ENCODE measurements at places on chromosomes 6 and 20.

DNA sequence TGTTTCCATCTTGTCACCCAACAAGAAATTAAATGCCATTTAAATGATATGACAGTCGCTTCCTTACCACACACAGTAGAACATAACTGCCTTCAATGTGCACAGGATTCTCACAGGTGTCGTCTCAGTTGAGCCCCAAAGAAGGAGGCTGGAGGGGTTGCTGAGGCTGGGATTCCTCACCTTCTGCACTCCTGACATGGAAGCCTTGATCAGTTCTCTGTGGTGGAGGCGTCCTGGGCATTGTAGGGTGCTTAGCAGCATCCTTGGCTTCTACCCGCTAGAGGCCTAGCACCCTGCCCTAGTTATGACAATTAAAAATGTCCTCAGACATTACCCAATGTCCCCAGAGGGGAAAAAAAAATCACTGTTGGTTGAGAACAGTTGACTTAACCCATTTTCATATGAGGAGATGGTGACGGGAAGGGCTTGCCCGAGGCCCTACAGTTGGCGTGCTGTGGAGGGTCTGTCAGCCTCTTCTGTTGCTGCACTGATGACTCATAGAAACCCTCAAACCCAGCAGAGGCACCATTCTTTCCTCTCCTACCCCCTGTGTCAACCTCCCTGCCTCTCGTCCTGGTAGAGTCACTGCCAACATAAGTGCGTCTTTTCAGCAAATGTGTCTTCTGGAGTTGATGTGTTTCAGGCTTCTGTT, 19.3 kb upstream of the ZNF831 start:
- no peak for DNase-seq

GRCh38 chr6:64712606-64713005, 994.4 kb downstream of the EYS start:
- no peak for DNase-seq

GRCh38 chr6:100617633-100618350, 153.1 kb upstream of the SIM1 start:
- DNase-seq, result no peak

- DNase-seq, result peak; percentile 66
These were observed 11.9 kb upstream of the CPNE5 start for GRCh38 chr6:36851149-36851614.

- DNase-seq, result peak; percentile 98
These were observed at the start of gene CEP250 for GRCh38 chr20:35454881-35455609. Gene CEP250, plus strand, starts transcription at chr20:35455598. Its CDS starts 6,770 bp downstream, at chr20:35462368.

GRCh38 chr20:37131486-37131885, 35.7 kb upstream of the RBL1 start:
- no peak for DNase-seq

DNA sequence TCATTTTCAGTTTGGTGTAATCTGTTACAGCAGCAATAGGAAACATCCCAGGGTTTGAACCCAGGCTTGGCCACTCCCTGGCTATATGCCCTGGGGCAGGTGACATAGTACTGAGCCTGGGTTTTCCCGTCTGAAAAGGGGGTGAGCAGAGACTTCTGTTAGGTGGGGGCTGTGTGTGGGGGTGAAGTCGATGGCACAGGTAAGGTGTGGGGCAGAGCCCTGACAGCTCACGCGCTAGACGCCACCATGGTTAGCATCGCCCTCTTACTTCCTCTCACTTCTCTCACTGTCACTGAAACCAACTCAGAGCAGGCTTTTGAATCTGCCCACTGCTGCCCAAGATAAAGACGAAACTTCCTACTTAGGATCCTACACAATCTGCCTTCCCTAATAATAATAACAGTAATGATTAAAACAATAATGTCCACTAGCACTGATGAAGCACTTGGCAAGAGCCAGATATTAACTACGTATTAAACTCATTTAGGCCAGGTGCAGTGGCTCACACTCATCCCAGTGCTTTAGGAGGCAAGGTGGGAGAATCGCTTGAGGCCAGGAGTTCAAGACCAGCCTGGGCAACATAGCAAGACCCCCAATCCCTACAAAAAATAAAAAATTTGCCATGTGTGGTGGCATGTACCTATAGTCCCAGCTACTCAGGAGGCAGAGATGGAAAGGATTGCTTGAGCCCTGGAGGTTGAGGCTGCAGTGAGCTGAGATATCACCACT, 117.9 kb upstream of the PTPN1 start:
- no peak for DNase-seq

- no peak for DNase-seq
These were observed 38.6 kb upstream of the CHRNA4 start for GRCh38 chr20:63399596-63400375.

- no peak for DNase-seq
These were observed 259.9 kb downstream of the ADGRG6 start for GRCh38 chr6:142561511-142562265.

DNA sequence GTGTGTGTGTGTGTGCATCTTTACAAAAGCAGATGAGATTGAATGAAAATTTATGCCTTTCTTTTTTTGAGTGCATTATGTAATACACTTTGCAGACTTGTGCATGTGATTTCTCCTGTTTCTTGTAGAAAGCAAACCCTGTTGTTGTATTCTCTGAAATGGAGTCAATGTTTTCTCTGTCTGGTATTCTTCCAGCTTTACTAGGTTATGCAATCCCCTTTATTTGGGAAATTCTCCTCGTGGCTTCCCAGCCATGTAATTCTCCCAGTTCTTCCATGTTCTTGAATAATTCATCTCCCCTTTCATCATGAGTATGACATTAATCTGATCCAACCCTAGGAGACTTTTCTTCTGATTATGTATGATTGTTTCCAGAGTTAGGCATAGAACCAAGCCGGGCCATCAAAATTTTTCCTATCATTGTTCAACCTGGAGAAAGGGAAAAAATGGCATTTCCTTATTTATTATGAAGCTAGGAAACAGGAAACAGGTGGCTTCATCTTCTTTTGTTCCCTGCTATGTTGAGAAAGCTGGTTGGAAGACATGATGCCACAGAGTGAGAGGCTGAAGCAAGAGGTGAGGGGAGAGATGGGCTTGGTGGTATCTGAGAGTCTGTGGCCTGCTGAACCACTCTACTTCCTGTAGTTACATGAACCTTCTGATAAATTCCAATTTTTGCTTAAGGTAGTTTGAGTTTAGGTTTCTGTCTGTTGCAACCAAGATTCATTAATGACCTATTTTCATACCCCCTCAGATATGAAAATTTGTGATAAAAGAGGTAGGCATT, 68.8 kb downstream of the PRL start:
- no peak for DNase-seq

DNA sequence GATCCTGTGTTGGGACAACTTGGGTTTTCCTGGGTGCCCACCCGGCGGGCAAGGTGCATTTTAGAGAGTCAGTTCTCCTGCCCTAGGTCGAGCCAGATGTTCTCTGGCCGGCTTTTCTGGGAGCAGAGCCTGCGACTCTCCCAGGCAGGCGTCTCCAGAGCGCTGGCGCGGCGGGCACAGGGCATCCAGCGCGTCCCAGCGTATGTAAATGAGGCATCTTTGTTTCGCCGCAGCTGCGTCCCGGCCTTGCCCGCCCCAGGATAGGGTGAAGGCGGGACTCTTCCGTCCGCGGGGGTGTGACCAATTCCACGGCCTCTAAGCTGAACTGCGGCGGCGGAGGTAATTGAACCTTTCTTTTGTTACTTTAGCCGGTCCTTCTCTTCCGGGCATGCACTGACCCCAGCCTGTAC, 9.1 kb downstream of the GRIK2 start:
- peak; percentile 63 for DNase-seq

DNA sequence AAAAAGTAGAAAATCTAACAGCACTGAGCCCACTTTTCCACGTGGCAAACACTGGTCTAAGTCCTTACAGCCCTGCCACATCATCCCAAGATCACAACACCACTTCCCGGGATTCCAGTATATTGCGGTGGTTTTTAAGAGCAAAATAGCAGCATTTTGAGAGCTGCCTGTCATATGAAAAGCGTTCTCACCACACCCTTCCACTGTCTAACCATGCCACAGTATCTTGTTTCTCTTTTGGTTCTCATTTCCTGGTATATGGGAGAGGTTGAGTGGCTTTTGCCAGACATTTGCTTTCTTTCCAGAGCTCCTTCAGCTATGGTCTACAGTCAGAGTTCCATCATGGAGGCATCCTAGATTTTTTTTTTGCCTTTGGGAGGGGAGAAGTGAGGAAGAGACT, 243.0 kb downstream of the TSHZ2 start:
- no peak for DNase-seq

DNA sequence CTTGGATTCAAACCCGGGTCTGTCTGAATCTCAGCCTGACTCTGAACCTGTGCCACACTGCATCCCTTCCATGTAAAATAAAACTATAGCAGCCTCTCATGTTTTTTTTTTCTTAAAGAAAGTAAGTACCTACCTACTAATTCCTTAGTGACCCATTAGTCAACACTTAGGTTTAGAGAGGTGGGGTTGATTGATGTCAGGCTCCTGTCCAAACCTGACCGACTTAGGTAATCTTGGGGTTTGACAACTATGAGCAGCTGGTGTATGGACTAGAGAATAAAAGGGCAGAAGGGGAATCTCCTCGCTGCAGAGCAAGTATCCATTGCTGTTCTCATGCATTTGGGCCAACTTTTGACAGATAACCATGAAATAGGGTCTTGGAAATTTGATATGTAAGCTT, 6.5 kb downstream of the NKAIN2 start:
- DNase-seq, result no peak

DNA sequence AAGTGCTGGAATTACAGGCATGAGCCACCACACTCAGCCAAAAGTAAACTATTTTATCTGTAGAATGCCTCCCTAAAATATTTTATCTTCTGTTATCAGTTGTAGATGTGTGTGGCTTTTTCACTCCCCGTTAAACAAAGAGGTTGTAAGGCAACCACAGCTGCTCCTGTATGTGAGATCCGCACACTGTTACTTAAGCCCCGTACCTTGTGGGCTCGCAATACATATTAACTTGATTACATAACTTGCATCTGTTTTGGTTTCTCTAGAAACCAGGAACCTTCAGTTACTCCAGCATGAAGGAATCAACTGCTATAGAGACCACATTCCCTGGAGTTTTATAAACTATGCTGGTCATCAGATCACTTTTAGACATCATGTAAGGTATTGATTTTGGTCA, 420.1 kb upstream of the SLC35B3 start:
- no peak for DNase-seq

DNA sequence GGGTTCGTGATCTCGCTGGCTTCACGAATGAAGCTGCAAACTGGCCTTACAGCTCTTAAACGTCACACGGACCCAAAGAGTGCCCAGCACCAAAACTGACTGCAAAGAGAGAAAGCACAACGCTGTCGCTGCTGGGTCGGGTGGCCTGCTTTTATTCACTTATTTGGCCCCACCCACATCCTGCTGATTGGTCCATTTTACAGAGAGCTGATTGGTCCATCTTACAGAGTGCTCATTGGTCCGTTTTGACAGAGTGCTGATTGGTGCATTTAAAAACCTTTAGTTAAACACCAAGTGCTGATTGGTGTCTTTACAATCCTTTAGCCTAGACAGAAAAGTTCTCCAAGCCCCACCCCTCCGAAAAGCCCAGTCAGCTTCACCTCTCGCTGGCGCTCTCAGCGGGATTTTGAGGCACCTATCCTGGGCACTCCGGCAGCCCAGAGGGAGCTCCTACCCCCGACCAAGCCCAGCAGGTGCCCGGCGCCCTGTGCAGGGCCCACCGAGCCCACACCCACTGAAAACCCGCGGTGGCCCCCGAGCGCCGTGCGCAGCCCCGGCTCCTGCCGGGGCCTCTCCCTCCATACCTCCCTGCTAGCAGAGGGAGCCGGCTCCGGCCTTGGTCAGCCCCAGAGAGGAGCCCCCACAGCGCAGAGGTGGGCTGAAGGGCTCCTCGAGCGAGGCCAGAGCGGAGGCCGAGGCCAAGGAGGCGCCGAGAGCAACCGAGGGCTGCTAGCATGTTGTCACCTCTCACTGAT, 40.0 kb upstream of the SMAP1 start:
- no peak for DNase-seq

DNA sequence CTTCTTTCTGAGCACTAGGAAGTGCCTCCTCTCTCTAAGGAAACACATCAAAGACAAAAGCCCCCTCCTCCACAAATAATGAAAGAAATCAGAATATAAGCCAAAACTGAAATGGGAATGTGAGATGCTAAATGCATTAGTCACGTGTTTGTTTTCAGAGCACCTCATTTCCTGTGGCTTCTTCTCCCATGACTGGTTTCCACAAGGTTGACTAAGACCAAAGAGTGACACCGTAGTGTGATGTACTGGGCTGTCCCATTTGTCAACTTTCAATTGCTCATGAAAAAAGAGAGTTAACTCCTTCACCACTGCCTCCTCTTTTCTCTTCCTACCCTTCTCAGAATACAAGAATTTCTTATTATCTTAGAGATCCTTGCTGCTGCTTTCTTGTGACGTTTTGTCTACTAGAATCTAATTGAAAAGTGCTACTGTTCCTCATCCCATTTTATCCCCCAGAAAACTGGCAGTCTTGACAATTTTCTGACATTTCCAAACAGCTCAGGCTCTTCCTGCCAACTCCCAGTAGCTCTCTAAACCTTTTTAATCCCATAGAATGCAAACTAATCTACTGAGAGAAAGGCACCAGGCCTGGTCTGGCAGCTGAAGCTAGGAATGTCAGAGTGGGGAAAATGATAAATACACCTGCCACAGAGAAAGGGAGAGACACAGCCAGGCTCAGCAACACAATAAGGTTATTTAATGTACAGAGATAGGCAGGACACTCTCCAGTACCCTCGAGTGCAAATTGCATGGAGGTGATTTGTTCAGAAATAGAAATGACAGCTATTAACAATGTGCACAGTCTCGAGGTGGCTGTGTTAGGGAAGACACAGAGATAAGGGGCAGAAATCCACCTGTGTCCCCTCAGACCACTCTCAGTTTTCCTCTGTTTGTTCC, 671.7 kb upstream of the NRSN1 start:
- peak; percentile 4 for DNase-seq

GRCh38 chr6:3766214-3766613, 14.7 kb upstream of the PXDC1 start:
- DNase-seq, result no peak

GRCh38 chr6:69883551-69883950, 17.2 kb downstream of the COL19A1 start:
- no peak for DNase-seq

DNA sequence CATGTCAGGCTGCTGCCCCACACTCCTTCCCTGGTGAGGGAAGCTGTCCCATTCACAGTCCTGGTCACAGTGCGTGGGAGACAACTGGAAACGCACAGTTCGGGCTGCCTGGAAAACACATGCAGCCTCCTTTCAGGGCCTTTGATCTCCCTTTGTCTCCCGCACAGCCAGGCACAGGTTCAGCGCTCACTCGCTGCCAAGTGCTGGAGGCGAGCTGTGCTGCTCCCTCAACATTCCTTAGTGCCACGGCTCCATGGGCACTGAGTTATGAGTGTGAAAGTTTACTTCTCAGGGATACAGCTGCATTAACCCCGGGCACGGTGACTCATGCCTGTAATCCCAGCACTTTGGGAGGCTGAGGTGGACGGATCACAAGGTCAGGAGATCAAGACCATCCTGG, 9.1 kb downstream of the YTHDF1 start:
- no peak for DNase-seq

- DNase-seq, result no peak
These were observed 56.3 kb upstream of the EYA4 start for GRCh38 chr6:133184798-133185372.

DNA sequence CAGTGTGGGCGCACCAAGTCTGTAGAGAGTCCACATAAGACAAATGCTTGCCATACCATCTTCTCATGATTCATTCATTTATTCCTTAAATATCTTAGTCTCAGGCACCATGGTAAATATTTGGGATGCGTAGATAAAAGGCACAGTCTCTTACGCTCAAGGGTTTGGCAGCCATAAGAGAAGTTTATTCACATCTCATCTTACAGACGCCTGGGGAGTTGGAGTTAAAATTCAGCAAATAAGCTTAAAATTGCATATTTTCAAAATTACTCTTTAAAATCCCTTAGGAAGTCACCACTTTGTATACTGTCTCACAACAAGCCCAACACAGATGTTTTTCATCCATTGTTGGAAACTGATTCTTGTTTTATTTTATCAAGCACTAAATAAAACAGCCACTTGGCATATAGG, 363.3 kb downstream of the KIF16B start:
- no peak for DNase-seq

Measured in ELF-1 (cell line).